ENCODE measurements at places on chromosomes 1 and 21.

GRCh38 chr1:44405798-44406736 is 1.0 kb downstream of the RNF220 start:
- DNase-seq, result no peak

DNA sequence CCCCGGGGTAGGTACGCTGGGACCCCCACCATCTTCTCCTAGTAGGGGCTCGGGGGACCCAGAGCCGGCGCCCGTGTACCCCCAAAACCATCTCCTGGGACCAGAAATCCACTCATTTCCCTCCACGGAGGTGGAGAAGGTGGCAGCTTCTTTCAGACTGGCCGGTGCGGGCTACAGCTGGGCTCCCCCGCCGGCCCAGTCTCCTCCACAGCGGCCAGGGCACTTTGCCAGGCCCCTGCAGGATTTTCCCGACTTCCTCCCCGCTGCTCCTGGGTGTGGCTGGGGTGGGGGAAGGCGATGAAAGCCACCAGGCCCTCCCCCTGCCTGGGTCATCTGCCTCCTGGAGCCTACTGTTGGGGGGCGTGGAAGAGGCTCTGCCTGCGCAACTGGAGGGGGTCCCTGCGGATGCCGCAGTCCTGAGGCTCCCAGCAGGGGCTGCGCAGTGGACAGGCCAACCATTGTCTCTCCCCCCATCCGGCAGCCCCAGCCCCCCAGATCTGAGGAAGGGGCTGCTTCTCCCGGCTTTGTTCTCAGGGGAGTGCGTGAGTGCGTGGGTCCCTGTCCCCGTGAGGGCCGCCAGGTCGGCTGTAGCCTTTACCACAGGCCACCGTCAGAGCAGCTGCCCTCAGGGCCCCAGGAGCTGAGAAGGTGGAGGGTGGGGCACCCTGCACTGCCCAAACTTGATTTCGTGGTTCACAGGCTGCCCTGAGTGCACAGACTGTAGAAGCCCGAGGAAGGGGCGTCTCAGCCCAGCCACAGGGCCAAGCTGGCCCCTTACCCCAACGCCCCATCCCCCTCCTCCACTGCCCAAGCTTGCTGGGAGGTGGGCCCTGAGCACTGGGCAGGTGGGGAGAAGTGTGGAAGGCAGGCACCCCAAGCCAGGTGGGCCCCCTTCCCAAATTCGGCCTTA is 1.3 kb downstream of the AGRN start:
- no peak for DNase-seq

GRCh38 chr1:57544345-57544744 is 120.5 kb upstream of the DAB1 start:
- no peak for DNase-seq

GRCh38 chr21:43808367-43808766 is 19.0 kb downstream of the RRP1 start:
- no peak for DNase-seq

- DNase-seq, result no peak
Measured at GRCh38 chr1:100575406-100575805, 37.5 kb downstream of the GPR88 start.

DNA sequence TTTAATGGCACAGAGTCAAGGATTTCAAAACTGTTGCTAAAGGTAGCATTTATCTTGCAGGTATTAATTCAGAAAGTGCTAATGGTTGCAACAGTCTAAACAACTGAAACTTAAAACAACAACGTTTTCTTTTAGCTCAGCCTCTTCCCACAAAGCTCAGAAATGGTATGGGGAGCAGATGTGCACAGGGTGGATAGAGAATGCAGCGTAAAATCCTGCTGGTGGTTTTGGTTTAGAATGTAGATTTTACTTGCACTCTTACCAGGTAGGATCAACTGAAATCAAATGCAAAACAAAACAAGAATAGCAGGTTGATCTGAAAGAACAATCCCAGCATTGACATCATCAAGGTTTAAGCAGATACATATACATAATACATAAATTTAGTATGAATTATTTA is 3.8 kb upstream of the LRRC8C start:
- no peak for DNase-seq

DNA sequence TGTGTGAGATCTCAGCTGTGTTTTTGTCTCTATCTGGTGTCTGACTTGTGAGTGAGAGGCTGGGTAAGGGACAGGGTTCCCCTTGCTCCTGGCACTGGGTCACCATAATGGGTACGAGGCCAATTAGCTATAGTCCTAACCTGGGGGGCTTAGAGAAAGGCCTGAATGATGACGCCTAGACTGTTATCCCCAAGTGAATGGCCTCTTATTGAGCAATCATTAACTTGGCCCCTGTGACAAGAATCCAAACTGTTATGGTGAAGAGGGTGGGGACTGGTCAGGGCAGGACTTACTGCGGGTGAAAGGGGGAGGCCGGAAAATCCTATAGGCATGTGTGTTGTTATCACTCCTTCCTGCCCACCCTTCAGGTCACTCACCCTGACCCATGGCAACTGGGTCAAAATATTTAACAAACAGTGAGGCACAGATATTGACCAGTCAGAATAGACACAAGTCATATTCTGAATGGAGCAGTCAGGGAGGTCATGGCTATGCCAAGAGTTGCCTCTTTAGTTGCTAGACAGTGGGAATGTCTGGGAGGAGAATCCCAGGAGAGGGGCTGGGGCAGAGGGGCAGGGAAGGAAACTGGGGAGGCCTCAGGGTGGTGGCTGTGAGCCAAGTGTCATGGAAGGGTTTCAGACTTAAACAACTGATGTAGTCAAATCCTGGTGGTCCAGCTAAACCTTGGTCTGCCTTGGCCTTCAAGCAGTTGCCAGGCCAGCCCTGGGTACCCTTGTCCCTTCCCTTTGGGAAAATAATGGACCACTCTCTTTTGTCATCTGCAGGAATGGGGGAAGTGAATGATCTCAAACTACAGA is 3.2 kb downstream of the NR0B2 start:
- DNase-seq, result no peak

GRCh38 chr1:9852410-9853248 is 28.9 kb upstream of the CLSTN1 start:
- no peak for DNase-seq

DNA sequence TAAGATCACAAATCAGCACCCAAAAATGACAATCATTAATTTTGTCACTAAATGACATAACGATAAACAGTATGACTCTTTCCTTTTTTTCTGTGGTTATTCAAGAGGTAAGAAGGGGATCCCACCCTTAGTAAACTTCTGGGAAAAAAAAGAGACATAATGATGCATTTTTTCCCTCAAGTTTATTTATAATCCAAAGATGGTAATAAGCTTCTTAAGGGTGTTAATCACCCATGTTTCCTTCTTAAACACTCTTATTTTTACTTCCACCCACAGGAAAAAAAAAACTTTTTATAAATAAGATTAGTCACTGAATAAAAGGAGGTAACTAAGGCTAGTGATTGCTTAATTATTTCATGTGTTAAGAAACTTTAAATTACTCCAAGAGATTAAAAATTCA is 24.7 kb downstream of the RGS1 start:
- no peak for DNase-seq

DNA sequence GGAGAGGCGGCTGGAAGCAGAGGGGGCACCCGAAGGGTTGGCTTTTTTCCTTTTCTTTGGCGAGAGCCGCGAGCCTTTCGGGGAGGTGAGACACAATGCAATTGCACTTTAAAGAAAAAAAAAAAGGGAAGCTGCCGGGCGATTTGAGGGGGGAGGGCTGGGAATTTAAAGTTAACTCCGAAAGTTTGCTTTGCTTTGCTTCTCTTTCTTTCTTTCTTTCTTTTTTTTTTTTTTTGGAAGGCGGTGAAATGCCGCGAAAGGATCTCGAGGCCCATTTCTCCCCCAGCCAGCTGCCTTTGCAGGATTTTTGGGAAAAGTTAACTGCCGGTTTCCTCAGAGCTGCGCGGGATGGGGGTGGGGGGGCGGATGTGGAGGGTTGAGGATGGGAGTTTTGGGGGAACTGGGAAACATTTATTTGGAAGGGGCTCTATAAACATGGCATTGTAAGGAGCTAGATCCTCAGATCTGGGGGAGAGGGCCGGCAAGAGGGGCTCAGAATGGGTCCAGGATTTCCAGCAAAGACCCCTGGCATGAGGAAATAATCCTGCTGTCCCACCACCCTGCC is 997 bp downstream of the ZNF362 start:
- no peak for DNase-seq

DNA sequence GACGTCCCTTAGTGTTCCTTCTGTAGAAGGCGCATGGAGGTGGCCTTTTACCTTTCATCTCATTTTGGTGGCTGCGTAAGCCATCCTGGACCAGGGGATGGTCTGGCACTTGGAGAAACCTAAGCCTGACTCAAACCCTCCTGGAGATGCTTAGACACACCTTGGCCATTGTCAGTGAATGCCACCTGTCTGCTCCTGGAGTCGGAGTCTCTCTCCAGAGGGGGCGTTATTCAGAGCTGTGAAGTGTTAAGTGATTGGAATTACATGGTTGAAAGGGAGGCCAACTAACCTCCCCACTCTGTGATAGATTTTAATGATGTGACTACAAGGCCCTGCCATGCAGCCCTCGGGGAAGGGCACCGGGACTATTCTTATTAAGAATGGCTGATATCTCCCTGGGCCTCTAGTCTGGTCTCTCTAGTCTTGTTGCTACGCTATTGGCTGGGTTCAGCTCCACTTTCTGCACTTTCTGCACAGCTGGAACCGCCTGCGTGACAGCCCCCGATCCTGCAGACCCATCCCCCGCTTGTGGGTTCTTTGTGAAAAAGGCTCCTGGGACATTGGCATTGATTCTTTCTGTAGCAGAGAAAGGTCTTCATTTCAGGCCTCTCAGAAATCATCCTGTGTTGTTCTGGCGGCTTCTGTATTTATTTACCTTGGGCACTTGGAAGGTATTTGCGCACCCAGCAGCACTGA is 4.2 kb downstream of the RASSF5 start:
- DNase-seq, result no peak

GRCh38 chr1:29761159-29761928 is 525.0 kb downstream of the PTPRU start:
- DNase-seq, result no peak

DNA sequence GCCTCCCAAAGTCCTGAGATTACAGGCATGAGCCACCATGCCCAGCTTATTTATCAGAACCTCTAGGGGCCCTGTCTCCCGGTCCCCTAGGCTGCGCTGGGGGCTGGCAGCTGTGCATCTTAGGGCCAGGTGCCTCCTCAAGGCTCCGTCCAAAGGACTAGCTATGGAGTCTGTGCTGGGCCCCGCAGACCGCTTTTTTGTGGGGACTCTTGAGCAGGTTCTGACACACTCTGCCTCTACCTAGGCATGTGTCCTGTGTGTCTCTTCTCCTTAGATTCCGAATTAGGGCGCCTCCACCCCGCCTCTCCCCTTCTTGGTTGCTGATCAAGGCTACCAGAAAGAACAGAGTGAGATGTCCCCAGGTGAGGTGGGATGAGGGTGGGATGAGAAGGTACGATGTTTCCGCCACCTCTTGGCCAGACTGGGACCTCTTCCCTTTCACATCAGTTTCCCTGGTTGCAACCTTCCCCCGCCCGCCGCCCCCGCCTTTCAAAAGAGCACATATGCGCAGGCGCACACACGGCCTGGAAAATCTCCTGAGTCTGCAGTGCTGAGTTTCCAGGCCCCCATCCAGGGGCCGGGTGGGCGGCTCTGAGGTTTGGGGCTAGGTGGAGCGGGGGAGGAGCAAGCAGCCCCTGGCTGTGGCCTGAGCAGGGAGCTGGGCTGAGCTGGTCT is 5.0 kb upstream of the PTPN7 start:
- DNase-seq, result no peak

- DNase-seq, result peak; percentile 30
Measured at GRCh38 chr1:168466092-168466713, 77.6 kb downstream of the XCL2 start.

GRCh38 chr1:65795311-65795710 is 2.6 kb downstream of the PDE4B start:
- no peak for DNase-seq

GRCh38 chr1:18893120-18893519 is 9.2 kb downstream of the ALDH4A1 start:
- DNase-seq, result no peak

DNA sequence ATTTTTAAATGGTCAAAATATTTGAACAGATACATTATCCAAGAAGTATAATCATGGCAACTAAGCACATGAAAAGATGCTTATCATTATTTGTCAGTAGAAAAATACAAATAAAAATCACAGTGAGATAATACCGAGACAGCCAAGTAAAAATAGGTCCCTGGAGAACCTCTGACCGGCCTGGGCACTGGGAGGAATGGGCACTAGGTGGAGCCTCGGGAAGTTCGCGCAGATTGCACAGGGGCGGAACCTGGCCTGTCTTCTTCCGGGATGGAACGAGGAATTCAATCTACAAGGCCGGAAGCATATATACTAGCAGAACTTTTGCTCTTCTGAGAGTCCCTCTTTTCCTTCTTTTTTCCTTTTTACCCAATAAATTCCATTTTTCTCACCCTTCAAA is 148.5 kb upstream of the CHRM3 start:
- DNase-seq, result no peak

- DNase-seq, result no peak
Measured at GRCh38 chr1:67564193-67564592, 120.8 kb upstream of the GADD45A start.

DNA sequence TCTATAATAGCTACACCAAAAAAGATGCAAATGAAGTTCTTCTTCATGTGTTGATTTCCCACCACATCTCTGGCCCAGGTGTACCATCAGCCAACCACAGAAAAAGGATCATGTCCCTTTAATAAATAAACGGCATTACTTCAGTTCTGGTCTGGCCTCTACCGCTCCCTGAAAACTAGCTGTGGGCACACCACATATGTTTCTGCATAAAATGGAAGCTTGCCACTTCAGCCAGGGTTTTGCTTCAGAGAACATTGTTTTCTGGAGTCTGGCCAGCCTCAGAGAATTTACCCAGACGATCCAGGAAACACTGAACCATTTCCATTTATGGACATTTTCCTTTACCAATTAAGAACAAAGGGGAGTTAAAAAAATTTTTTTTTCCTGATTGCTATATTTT is 5.8 kb upstream of the LAMC2 start:
- no peak for DNase-seq

DNA sequence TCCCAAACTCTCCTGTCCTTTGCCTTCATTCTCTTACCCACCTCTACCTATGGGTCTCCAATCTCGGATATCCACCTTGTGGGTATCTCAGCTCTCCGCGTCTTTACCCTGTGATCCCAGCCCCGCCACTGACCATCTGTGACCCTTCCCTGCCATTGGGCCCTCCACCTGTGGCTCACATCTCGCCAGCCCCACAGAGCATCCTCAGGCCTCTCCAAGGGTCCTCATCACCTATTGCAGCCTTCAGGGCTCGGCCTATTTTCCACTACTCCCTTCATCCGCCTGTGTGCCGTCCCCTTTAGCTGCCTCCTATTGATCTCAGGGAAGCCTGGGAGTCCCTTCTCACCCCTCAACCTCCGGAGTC is 11.1 kb downstream of the BCAN start:
- DNase-seq, result no peak

- DNase-seq, result no peak
Measured at GRCh38 chr1:8889925-8890785, 11.7 kb upstream of the ENO1 start.

- no peak for DNase-seq
Measured at GRCh38 chr1:52424813-52425212, 20.4 kb downstream of the PRPF38A start.

DNA sequence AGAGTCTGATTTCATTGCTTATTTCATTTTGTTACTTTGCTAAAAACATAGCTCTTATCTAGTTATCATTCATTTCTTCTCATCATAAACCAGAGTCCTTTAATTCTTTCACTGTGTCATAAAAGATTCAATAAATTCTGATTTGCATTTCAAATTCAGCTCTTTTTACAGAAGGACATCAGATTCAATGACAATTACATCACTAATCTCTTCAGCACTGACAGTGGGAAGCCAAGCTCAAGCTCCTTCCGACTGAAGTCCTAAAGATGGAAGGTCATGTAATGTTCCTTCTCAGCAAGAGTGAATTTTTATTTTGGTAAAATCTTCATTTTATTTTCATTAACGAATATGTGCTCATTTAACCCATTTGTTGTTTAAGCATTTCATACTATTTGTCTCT is 530.7 kb upstream of the ADGRL2 start:
- DNase-seq, result no peak

Data from activated CD8-positive, alpha-beta memory T cell treated with anti-CD3 and anti-CD28 coated beads for 4 hours (primary cell).